ENCODE measurements at places on chromosomes 11 and 22. TPM values are rescaled to one million over a fixed set of nuclear protein-coding genes. Genes with fewer than 3 reads are reported as not detected.

The TRIM49B gene
- not detected for total RNA-seq

The TBX10 gene
- not detected for total RNA-seq

The PHOX2A gene
- not detected for total RNA-seq

The INSC gene
- total RNA-seq = not detected

The ARHGAP8 gene
- total RNA-seq = 14.4 TPM

The GLYATL2 gene
- total RNA-seq = not detected

The MAML2 gene
- 41.2 TPM for total RNA-seq

The DTX4 gene
- 0.68 TPM for total RNA-seq

The KCNJ1 gene
- not detected for total RNA-seq

The ZP1 gene
- not detected for total RNA-seq

The ANKK1 gene
- 0.43 TPM for total RNA-seq
